Ascending aorta (tissue), 2 donors: ENCODE measurements at places on chromosomes 7 and 10.

DNA sequence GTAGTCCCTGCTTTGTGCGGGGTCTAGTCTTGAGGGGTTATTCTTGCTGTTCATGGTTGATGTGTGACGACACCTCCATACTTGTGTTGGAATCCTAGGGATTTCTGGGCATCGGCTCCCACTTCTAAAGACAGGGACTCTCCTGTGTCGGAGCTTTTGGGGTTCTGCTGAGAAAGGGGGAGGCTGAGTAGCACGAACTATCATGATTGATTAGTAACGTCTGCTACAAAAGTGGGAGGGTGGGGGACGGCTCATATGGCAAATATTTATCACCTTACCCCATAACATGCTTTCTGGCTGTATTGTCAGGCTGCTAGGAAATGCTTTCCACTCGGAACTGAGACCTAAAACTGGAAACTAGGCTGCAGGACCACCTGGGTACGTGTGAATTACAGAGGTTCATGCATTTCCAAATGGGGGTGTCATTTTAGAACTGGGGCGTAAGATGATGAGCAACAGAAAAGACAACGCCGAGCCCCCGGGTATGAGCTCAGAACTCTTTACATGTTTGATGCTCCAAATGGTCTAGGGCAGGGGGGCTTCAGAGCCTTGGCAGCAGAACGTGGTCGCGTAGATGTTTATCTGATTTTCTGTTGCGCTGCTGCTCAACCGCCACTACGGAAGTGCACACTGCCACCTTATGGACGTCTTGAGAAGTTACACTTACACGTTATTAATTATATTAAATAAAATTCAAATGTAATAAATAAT lies 15.1 kb upstream of the NME8 start:
- no peak for DNase-seq

- no peak for DNase-seq
Observed at GRCh38 chr7:123657304-123657685, 1.6 kb downstream of the LMOD2 start.

DNA sequence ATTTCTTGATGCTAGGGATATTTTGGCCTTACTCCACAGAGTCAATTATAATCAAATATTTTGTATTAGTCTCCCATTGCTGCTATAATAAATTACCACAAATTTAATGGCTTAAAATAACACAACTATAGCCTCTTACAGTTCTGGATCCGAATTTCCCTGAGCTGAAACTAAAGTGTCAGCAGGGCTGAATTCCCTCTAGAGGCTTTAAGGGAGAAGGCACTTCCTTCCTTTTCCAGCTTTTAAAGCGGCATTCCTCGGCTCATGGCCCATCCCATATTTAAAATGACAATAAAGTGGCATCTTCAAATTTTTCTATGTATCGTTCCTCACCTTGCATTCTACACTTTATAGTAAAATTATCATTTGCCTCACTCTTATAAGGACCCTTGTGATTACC lies 421.4 kb upstream of the ZWINT start:
- no peak for DNase-seq

DNA sequence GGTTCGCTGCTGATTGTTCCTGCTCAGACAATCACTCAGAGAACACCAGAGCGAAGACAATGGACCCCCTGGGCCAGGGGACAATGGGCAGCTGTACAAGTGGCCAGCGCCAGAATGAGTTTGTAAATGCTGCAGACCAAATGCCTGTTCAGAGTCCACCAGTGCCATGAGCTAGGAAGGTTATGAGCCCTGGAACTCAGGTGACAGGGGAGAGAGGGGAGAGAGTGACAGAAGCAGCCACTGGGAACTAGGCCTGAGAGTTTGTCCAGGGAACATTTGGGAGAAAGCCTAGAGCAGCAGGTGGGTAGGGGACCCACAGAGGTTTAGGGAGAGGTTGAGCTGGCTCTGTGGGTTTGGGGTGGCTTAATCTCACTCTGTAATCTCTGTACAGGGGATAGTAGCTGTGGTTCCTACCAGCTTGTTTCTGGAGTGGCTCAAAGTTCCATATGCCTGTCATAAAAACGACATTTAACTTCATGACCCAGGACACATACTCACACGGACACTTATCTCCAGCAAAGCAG lies 60.4 kb downstream of the C10orf105 start:
- no peak for DNase-seq

DNA sequence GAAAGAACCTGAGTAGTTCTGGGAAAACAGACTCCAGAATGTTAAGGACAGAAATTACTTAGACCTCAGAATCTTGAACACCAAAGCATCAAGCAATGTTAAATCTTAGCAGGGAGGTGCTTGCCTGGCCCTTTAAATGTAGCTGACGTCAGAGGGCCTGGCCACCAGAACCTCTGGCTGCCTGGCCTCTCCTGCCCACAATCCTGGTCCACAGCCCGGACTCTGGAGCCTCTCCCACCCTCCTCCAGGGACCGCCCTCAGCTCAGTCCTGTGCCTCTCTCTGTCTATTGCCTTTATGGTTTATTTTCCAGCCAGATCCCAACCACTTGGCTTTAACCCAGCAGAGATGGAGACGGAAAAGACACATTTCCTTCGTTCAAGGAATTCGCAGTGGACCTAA lies 42.2 kb upstream of the EGR2 start:
- no peak for DNase-seq

DNA sequence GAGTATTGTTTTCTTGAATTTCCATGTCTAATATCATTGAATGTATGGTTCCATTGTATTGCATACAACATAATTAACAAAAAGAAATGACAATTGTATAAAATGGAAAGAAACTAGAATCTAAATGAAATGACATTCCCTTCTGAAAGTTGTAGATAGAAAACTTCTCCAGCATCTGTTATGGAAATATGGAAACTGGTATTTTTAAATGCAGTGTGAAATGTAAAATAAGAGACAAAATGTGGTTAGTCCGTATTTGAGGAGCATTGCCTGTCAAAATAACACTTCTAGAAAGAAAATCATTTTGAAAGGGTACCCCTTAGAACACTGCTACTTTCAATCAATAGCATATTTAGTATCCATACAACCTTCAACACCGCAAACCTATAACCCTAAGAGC lies 286.3 kb upstream of the CELF2 start:
- no peak for DNase-seq

DNA sequence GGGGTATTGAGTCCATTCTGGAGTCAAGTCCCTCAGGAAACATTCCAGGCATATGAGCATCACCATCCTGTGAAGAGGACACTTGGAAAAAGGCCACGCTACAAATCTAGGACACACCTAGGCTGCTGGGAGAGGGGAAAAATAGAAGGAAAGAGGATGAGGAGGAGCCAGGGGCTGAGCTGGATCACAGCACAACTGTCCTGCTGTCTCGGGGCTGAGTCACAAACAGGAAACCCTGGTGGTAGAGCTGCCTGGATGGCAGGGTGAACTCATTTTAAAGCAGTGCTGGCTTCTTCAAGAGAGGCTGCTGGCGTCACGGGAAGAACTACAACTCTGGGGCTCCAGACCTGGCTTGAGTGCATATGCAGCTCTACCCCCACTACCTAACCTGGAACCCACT lies 151.5 kb downstream of the RNF216 start:
- no peak for DNase-seq

GRCh38 chr10:48981310-48981907 lies 41.8 kb upstream of the LRRC18 start:
- DNase-seq = no peak

DNA sequence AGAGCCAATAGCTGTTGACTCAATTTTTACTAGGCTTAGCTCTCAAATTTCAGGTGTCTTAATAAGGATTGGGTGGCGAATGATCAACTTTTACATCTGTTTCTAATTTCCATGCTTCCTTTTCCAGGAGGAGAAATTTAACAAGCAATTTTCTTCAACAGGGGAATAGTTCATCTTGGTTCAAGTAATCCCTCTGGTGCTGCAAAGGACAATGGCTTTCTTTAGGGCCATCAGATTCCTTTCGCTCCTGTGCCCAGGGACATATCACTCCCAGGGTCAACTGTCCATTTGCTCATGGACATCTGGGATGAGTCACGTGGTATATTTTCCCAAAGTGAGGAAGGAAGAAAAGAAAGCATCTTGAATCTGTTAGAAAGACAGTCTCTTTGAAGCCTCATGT lies 313.3 kb downstream of the FRMD4A start:
- DNase-seq = no peak

- no peak for DNase-seq
Observed at GRCh38 chr7:157979636-157980340, 607.8 kb downstream of the PTPRN2 start.

DNA sequence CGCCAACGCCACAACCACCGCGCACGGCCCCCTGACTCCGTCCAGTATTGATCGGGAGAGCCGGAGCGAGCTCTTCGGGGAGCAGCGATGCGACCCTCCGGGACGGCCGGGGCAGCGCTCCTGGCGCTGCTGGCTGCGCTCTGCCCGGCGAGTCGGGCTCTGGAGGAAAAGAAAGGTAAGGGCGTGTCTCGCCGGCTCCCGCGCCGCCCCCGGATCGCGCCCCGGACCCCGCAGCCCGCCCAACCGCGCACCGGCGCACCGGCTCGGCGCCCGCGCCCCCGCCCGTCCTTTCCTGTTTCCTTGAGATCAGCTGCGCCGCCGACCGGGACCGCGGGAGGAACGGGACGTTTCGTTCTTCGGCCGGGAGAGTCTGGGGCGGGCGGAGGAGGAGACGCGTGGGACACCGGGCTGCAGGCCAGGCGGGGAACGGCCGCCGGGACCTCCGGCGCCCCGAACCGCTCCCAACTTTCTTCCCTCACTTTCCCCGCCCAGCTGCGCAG lies 424 bp downstream of the EGFR start:
- no peak for DNase-seq

- no peak for DNase-seq
Observed at GRCh38 chr10:18185621-18186020, 45.4 kb downstream of the CACNB2 start.

DNA sequence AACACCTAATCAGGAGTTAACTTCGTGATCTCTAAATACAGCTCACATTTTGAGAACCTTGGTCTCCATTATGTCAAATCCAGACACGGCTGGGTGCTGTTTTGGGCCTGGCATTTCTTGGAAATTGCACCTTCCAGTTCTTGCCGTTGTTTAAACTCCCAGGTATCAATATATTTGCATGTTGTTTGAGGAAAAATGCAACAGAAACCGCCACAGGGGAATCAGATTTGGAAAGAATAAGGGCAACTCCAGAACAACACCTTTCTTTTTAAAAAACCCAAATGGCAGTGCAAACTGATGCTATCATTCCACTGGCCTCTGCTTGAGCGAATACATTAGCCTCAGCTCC lies 162.0 kb downstream of the FGFR2 start:
- no peak for DNase-seq

DNA sequence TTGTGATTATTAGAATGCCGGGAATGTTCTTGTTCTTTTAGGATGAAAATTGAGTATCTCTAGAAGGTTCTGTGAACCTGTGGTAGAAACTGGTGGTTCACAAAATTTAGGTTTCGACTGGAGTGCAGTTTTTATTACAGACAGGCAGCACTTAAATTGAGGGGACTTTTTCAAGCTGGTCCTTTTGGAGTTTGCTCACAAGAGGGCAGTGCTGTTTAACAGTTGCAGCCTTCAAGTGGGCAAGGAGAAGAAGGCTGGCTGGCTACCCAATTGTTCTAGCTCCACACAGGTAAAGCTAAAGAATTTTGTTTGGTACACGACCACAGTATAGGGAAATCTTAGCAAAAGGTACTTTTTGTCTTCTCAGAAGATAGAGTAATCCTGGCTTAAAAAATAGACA lies 233.6 kb downstream of the SNX13 start:
- no peak for DNase-seq

DNA sequence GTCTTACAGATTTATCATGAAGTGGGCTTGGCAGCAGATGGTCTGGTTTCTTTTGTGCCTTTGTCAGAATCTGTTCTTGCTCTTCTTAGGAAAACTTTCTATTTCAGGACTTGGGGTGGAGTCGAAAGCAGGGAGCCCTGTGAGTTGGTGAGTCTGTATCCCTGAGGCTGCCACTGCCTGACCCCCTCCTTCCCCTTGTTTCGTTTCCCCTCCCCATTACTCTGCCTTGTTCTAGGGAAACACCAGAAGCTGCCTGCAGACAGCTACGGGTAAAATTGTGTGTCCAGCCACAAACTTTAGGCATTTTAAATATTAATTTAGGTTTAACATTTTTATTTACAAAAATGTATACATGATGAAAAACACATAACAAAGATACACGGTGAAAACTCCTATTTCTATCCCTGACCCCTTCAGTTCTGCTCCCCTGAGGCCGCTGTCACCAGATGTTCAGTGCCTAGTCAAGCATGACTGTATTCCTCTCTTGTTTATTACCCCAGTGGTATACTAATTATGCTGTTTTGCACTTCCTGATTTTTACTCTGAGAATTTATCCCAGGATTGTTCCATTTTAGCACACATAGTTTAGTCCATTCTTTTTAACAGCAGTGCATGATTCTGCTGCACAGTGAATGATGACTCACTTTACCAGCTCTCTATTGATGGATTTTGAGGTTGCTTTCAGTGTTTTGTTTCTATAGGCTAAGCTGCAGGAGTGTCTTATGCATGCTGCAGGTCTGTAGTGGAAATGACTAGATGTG lies 9.1 kb downstream of the TSPAN14 start:
- no peak for DNase-seq

DNA sequence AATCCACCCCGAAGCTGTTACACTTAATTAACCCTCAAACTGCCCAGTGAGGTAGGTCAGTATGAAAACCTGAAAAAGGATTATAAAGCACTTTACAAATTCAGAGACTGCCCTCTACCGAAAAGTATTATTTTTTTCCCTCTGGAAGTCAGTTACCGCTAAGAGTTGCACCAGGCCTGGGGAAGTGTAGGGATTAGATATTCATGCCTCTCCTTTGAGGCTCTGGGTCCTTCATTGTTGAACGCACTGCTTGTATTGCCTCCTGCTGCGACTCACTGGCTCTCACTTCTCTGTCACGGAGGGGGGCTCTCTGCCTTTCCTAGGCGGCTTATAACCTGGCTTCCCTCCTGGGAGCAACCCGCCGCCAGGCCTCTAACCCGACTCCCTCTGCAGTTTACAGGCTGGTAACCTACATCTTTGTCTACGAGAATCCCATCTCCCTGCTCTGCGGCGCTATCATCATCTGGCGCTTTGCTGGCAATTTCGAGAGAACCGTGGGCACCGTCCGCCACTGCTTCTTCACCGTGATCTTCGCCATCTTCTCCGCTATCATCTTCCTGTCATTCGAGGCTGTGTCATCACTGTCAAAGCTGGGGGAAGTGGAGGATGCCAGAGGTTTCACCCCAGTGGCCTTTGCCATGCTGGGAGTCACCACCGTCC lies 2.7 kb downstream of the RHBDD2 start:
- no peak for DNase-seq

- DNase-seq = no peak
Observed at GRCh38 chr10:69952821-69953221, 99.8 kb upstream of the MACROH2A2 start.

DNA sequence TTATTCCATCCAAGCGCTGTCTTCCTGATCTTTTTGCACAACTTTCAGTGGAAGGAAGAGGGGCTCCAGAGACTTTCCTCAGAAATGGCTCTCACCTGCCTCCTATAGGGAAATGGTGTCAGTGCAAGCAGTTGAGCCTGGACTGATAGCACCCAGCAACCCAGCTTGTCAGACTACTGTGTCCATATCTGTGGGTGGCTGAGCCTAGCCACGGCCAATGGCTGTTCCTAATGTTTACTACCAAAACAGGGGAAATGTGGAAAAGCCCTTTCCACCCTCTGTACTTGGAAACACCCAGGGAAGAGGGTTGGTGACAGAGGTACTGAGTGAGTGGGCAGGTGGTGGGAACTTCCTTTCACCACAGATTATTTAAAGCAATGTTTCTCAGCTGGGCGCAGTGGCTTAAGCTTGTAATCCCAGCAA lies 4.3 kb upstream of the YKT6 start:
- no peak for DNase-seq
